Dermis blood vessel endothelial cell (primary cell): ENCODE measurements at places on chromosomes 11 and 22. TPM values are rescaled to one million over a fixed set of nuclear protein-coding genes. Genes with fewer than 3 reads are reported as not detected.

The SLC22A12 gene
- total RNA-seq: not detected in 2 replicates

The OR52B2 gene
- total RNA-seq: 0.09 TPM in 1 of 2 replicates, not detected in the other

- DNase-seq: no peak
Observed at GRCh38 chr11:22567759-22568158, 57.9 kb downstream of the FANCF start.

DNA sequence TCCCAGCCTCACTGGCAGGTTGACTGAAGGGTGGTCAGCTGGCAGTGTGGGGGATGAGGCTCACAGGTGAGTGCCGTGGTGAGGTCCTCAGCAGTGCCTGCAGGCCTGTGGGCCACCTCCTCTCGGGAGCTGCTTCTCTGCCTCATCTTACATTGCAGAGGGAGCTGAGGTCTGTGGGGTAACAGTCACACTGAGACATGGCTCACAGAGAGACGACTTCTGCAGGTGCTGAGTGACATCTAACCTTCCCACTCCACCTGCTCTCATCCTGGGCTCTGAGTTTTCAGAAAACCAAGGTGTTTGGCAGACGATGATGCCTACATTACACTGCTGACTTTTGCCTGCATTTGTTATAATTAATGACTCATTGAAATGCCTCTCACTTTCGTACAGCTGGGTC is 8.8 kb upstream of the SLC5A1 start:
- no peak for DNase-seq
